ENCODE measurements at places on chromosomes 12 and 14.

DNA sequence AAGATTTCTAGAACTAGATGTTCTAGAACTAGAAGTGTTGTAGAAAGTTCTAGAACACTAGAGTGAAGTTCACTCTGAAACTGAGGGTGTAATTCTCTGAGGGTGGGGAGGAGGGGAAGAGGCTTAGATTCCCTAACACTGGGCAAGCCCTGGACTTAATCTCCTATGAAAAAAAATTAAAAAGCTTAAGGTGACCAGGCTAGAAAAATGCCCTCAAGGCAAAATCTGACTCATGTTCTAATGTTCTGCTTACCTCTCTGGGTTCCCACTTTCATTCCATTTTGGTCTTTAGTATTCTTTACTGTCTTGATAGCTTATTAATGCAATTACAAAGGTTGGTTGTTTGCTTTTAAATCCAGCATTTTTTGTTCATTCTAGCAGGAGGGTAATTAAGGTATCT, 101.5 kb downstream of the KICS2 start:
- DNase-seq, result no peak

- no peak for DNase-seq
Measured at GRCh38 chr12:105100207-105100985, 7.1 kb upstream of the WASHC4 start.

DNA sequence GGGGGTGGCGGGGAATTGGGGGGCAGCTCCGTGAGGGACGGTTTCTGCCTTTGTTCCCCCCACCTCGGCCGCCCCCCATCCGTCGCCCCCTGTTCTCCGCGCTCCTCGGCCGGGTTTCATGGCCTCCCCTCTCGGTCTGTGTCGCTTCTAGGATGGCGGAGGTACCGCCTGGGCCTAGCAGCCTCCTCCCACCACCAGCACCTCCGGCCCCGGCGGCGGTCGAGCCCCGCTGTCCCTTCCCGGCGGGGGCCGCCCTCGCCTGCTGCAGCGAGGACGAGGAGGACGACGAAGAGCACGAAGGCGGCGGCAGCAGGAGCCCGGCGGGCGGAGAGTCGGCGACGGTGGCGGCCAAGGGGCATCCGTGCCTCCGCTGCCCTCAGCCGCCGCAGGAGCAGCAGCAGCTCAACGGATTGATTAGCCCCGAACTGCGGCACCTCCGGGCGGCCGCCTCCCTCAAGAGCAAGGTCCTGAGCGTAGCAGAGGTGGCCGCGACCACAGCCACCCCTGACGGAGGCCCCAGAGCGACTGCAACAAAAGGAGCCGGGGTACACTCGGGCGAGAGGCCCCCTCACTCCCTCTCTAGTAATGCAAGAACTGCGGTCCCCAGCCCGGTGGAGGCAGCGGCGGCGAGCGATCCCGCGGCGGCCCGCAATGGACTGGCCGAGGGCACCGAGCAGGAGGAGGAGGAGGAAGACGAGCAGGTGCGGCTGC, 575 bp downstream of the NAA30 start:
- DNase-seq, result peak; percentile 39

DNA sequence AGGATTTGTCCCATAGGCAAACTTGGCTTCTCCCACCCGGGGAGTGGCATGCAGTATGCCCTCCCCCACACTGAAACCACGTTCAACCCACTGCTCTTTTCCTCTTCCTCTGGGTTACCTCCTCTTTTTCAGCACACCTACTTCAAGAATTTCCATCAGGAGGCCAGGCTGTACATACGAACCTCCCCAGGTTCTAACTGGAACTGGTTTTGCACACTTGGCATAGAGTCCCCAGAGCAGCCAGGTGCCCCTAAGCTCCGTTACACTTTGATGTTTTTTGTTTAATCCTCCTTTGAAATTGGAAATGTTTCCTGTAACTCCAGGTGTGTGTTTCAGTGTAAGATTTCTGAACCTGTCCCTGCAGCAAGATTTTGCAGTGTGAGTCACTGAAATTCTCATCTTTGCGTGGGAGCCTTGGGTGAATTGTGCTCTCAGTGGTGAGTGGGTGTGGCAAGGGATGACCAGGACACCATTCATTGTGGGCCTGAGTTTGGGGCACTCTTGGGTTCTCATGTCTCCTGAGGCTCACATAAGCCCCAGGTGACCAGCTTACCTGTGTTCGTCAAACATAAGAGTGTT, 18.2 kb downstream of the CD9 start:
- no peak for DNase-seq

- DNase-seq, result no peak
Measured at GRCh38 chr14:19878029-19878642, 3.2 kb downstream of the OR4K2 start.

DNA sequence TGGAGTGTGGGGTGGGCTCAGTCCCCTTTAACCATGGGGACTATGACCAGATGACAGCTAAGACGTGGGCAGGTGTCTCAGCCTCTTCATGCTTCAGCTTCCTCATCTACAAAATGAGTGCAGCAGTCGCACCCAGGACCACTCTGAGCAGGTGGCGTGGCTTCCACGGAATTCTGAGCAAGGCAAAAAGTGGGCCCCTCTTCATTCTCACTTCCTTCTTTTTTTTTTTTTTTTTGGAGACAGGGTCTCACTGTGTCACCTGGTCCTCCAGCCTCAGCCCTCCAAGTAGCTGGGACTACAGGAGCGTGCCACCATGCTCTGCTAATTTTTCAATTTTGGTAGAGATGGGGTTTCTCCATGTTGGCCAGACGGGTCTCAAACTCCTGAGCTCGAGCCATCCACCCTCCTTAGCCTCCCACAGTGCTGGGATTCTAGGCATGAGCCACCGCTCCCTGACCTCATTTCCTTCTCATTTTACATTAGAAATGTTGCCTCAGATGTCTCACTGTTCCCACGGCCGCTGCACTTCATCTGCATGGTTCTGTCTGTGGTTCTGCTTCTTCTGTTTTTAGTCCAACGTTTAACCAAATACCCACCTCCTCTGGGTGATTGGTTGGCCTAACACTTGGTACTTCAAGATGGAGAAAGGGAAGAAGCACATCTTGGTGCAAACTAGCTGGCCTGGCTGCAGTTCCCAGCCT, 41.3 kb upstream of the BCL7A start:
- DNase-seq, result no peak

GRCh38 chr14:73816393-73816816, 35.2 kb upstream of the PTGR2 start:
- DNase-seq, result no peak

DNA sequence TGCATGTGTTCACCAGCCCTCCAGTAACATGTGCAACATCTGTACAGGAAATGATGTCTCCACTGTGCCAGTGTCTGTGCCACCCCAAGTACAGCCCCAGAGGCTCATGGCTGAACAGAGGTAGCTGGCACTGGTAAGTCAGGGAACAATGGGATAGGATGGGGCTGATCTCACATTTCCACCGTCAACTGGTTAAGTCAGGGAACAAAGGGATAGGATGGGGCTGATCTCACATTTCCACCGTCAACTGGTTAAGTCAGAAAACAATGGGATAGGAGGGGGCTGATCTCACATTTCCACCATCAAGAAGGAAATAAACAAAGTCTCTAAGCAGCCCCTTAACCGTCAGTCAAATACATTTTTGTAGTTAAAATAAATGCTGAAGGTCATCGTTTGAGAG, 246.6 kb downstream of the TMEM132D start:
- DNase-seq, result no peak

GRCh38 chr14:26088275-26088674, 509.6 kb downstream of the NOVA1 start:
- no peak for DNase-seq

DNA sequence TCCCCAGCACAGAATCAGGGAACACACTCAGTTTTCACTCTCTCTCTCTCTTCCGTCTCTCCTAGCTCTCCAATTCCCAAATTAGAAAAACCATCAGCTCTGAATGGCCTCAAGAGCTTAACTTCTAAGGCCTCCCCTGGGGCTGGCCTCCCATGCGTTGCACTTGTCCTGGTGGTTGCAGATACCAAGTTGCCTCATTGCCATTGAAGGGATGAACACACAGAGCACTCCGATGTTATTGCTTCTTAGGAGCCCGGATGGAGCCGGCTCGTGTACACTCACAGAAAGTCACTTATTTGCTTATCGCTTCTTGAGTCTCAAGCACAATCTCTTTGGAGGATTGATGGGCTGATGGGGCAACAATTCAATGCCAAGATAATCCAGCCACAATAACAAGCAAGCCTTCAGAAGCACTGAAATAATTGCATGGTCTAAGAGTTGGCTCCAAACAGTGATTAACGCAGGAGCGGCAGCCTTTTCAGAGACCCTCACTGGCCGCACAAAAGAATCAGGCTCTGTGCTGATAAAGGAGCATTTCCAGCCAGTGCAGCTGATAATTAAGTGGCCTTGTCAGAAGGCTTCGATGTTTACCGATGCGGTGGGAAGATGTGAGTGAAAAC, 175.8 kb upstream of the TMEM132C start:
- DNase-seq, result no peak

- DNase-seq, result no peak
Measured at GRCh38 chr14:95577067-95577800, 42.4 kb downstream of the GLRX5 start.

GRCh38 chr12:28222081-28222700, 31.9 kb downstream of the CCDC91 start:
- DNase-seq, result peak; percentile 75

DNA sequence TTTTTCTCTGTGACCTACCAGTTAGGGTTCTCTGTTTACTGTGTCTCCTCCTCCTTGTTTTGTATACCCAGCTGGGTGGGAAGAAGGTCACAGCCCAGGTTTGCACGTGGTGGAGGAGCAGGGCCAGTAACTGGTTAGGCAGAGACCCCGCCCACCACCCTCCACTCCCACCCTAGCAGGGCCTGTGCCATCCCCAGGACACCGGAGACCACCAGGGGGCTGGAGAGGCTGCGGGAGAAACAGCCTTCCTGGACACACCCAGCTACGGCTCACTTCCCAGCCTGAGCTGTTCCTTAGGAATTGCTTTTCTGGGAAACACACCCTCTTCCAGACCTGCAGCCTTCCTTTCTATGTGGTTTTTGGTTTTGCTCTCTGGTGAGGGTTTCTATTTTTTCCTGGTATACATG, 21.1 kb downstream of the BDKRB2 start:
- no peak for DNase-seq

GRCh38 chr12:123107926-123108681, 42.8 kb downstream of the PITPNM2 start:
- DNase-seq, result no peak

DNA sequence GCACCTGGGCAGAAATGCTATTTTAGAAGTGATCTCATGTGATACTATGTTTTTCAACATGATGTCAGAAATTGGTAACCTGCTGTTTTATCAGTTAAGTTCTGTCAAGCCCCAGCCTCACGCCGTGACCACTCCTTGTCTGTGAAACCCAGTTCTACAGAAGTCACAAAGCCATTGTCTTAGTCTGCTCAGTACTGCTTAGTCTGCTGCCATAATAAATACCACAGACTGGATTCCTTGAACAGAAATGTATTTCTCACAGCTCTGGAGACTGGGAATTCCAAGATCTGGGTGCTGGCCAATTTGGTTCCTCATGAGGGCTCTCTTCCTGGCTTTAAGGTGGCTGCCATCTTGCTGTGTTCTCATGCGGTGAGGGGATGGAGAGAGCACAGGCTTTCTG, 176.9 kb downstream of the PRKCH start:
- no peak for DNase-seq

- DNase-seq, result no peak
Measured at GRCh38 chr14:59275668-59276067, 87.2 kb downstream of the DAAM1 start.

GRCh38 chr14:63860146-63860545, 7.3 kb downstream of the SYNE2 start:
- DNase-seq, result no peak

GRCh38 chr12:119369907-119370546, 35.5 kb downstream of the CCDC60 start:
- no peak for DNase-seq

DNA sequence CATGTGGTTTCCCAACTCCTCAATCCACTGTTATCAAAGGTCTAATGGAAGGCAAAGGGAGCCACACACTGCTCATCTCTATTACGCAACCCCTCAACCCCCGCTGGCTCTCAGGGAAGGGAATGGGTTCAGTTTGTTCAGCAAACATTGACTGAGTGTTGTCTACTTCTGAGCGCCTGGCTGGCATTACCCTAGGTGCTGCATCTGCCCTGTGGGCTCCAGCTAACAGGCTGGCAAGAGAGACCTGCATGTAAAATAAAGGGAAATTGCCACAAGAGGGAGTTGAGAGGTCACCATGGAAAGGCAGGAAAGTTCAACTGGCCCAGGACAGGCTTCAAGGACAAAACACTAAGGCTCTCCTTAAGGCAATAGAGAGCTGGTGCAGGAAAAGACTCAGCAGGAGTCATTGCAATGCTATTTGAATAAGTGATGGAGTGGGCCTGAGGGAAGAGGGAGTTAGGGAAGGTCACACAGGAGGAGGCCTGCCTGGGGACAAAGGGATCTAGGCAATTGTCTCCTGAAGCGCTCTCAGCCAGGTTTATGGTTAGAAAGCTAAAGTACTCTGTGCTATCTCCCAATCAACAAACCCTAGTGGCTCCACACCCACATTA, 5.5 kb upstream of the ZNF740 start:
- no peak for DNase-seq

GRCh38 chr14:33848706-33849454, 102.0 kb downstream of the EGLN3 start:
- peak; percentile 24 for DNase-seq

DNA sequence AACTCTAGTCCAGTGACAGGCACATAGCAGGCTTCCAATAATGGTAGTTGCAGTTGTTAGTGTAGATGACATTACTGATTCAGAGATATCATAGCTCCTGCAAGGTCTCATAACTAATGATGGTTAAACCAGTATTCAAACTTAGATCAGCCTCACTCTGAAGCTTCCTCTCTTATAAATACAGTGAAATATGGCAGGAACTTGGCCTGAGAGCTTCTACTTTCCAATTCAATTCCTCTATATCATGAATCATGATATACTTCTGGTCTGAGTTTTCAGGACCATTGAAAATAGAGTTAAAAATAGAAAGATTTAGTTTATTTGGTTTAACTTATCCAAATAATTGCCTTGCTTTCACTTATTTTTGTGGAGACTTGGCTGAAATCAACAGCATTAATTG, 167.5 kb upstream of the NOVA1 start:
- DNase-seq, result no peak

DNA sequence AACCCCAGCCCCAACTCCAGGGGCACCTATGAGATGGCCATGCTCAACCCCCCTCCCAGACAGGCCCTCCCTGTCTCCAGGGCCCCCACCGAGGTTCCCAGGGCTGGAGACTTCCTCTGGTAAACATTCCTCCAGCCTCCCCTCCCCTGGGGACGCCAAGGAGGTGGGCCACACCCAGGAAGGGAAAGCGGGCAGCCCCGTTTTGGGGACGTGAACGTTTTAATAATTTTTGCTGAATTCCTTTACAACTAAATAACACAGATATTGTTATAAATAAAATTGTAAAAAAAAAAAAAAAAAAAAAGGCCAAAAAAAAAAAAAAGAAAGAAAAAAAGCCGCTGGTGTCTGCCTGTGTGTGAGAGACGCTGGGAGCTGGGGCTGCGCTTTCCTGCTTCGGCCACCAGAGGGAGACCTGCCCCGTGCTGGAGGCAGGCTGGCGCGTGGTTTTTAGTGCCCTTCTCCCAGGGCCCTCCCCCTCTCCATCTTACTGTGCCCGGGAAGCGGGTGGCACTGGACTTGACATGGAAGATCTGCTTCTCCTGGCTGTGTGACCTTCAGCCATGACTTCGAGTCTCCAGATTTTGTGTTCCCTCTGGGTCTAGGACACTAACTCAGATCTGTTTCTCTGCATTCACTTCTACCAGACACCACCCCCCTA, 3.4 kb upstream of the NXPH4 start:
- DNase-seq, result peak; percentile 87

GRCh38 chr14:24481622-24482324, 26.3 kb downstream of the CMA1 start:
- DNase-seq, result peak; percentile 55

All from stimulated activated CD4-positive, alpha-beta T cell treated with anti-CD3 and anti-CD28 coated beads, Interleukin-2, amount 100 ng/mL, for 24 hours (primary cell).